Immature natural killer cell (primary cell): ENCODE measurements at places on chromosomes 7 and 10.

DNA sequence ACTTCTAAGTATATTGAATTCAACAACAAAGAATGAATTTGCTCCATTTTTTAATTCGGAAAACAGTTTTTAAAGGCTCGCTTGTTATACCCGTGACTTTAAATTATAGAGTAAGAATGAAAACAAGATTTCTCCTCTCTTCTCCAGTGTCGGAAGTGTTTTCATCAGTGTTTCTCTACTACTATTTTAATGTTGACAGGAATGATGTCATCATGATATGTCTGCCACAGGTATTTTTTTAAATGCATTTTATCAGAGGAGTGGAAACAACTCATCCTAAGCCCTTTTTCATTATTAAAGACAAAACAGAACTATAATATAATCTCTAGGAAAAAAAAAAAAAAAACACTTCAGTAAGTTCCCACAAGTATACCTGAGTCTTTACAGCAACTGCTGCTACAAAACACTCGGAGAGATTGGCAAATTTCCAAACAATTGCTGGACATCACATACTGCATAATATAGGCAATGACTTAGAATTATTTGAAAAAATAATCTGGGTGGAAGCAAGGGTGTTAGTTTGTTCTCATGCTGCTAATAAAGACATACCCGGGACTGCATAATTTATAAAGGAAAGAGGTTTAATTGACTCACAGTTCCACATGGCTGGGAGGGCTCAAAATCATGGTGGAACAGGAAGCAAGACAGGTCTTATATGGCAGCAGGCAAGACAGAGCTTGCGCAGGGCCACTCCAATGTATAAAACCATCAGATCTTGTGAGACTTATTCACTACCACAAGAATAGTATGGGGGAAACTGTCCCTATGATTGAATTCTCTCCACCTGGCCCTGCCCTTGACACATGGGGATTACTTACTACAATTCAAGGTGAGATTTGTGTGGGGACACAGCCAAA, 4.8 kb upstream of the RNF32 start:
- DNase-seq = no peak

GRCh38 chr10:34670081-34670480, 145.0 kb downstream of the PARD3 start:
- no peak for DNase-seq

DNA sequence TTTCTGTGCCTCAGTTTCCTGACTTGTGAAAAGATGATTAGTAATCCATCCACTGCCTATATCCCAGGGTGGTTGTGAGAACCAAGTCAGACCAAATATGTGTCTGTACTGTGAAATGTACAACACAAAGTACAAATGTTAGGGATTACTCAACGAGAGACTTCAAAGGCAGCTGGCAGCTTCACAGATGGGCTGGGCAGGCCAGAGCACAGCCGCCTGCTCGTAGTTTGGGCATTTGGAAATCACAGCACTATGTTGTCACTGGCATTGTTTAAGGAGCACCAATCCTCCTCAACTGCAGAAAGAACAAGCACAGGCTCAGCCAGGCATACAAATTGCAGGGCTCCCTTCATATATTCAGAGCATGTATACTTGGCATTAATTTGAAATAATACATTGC, 64.5 kb upstream of the C10orf90 start:
- DNase-seq = no peak

DNA sequence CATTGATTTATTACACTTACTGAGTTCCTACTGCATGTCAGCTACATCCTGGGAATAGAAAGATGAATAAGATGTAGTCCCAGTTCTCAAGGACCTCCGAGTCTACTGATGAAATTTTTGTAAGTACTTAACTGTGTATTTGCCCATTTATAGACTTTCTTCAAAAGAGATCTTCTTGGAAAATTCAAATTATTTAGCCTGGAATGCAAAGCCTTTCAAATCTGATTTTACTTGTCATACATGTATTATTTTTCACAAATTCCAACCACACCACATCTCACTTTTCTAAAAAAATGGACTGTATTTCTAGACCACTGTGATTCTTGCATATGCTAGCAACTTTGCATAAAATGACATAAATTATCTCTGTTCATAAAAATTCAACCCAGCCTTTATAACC, 581.3 kb downstream of the ATRNL1 start:
- no peak for DNase-seq

GRCh38 chr7:91299952-91300775, 35.9 kb downstream of the FZD1 start:
- DNase-seq = no peak

DNA sequence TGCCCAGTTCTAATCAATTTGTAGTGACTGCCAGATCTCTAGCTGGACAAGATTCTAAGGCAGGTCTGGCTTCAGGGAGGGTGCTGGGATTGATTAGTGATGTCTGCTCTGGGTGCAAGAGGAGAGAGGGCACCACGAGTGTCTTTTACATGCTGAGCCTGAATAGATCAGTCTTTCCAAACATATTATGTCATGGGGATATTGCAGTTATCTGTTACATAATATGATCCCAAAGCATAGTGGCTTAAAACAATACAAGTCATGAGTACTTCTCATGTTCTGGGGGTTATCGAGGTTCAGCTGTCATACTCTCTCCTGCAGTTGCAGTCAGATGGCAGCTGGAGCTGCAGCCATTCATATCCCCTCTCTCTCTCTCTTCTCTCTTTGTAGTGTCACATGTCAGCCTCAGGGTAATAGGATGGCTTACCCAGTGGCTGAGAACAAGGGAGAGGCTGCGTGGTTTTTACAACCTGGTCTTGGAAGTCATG, 26.0 kb downstream of the SLC29A3 start:
- DNase-seq = no peak

- no peak for DNase-seq
These were observed 17.1 kb upstream of the CPA1 start for GRCh38 chr7:130363026-130363847.

GRCh38 chr10:71605263-71605962, 114.2 kb downstream of the C10orf105 start:
- no peak for DNase-seq

GRCh38 chr10:70603449-70603801, 884 bp upstream of the PRF1 start:
- peak; percentile 97 for DNase-seq

DNA sequence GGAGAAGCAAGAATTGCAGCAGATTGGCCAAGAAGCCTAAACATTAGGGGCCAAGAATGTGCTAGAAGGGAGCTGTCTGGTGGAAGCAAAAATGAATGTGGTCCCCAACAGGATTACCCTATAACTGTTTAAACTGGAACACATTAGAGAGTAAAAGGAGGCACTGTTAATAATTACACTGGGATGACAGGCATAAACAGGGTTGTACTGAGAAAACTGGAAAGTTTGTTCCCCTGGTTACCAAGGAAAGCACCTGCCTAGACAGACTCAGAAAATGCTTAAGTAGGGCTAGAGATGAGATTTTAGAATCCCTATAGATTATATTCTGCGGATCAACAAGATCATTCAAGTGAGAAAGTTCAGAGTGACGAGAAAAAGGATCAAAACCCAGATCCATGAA, 100.8 kb downstream of the CTTNBP2 start:
- DNase-seq = no peak

DNA sequence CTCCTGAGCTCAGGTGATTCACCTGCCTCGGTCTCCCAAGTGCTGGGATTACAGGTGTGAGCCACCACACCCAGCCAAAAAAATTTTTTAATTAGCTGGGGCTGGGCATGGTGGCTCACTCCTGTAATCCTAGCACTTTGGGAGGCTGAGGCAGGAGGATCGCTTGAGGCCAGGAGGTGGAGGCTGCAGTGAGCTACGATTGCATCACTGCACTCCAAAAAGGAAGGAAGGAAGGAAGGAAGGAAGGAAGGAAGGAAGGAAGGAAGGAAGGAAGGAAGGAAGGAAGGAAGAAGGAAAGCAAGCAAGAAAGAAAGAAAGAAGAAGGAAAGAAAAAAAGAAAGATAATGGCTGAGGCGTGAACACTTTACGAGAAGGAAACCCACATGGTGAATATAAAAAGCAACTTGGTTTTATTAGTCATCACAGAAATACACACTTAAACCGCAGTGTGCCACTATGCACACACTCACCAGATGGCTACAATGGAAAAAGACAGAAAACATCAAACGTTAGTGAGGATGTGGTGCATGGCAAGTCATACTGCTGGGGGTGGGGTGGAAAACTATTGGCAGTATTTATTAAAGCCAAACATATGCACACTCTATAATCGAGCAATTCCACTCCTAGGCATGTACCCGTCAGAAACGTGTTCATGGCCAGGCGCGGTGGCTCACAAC, 4.4 kb upstream of the CCL26 start:
- DNase-seq = peak; percentile 69

- no peak for DNase-seq
These were observed 67.1 kb downstream of the MTURN start for GRCh38 chr7:30201921-30202320.

DNA sequence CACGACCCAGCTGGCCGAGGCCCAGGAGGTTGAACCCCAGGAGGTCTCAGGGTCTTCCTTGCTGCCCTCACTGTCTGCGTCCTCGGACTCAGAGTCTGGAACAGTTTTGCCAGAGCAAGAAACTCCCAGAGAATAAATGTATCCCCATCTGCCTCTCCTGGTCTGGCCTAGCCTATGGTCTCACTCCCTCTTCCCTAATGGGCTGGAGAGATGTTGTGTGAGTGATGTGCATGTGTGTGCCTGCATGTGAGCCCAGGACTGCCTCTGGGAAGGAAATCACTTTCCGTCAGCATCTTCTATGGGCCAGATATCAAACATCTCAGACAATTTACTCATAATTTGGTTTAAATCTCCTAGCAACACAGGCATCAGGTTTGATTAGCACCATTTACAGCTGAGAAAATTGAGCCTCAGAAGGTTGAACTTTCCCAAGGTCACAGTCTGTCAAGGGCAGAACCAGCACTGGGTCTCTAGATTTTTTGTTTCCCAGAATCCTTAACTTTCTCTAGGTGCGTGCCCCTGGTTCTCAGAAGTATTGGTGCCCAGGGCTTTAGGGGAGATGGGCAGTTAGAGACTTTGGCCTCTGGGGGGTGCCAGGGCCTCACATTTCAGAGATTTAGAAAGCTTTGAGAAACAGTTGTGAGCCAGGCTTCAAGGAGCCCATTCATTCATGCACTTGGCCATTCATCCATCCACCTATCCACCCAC, 4.9 kb downstream of the TMEM270 start:
- DNase-seq = no peak

DNA sequence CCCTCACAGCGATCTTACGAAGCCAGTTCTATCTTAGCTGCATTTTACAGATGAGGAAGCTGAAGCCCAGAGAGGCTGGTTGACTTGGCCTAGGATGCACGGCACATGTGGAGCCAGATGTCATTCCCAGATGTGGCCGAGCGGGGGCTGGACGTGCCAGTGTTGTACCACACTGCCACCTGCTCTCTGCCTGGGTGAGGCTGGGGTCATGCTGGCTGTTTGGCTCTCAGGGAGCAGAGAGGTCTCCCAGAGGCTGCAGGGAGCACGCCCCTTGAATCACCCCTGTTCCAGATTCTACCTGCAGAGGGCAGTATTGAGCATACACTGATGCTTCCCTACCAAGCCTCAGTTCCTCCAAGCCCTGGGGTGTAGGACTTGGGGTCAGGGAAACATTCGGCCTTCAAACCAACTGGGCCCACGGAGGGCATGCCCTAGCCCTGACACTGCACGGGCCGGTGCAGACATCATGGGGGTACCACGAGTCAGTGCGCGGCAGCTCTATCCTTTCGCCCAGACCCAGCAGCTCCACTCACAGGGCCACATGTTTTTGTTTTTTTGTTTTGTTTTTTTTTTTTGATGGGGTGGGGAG, 3.8 kb upstream of the GTF2IRD1 start:
- DNase-seq = peak; percentile 49

GRCh38 chr7:128767475-128768110, 8.0 kb downstream of the OPN1SW start:
- no peak for DNase-seq

GRCh38 chr10:102578782-102579181, 65.5 kb upstream of the TRIM8 start:
- DNase-seq = no peak

GRCh38 chr7:136971776-136972175, 103.3 kb downstream of the CHRM2 start:
- DNase-seq = no peak

DNA sequence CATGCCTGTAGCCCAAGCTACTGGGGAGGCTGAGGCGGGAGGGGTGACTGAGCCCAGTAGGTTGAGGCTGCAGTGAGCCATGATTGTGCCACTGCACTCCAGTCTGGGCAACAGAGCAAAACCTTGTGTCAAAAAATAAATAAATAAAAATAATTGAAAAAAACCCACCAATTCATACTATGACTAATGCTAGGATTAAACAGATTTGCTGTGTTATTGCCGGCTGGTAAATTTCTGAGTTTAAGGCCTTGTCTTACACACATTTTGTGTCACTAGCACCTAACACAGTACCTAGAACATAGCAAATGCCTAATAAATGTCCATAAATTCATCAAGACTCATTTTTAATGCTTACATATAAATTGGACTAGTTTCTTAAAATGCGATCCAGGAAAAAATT, 8.7 kb downstream of the ESYT2 start:
- DNase-seq = no peak

- DNase-seq = no peak
These were observed 21.6 kb downstream of the HIP1 start for GRCh38 chr7:75716992-75717626.

- DNase-seq = no peak
These were observed 16.9 kb downstream of the VENTX start for GRCh38 chr10:133254421-133255120.

DNA sequence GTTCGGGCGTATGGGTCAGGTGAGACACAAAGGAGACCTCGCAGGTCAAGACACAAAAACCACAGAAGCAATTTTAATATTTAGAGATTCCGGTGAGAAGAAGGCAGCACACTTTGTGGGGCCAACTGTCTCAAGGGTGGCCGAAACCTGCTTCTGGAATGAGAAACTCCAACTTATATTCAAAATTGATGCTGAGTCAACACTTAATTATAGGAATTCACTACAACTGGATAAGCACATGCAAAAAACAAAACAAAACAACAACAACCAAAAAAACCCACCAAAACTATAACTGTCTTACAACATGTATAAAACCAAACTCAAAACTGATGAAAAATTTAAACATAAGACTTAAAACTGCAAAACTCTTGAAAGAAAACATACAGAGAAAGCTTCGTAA, 593.3 kb downstream of the POM121L12 start:
- no peak for DNase-seq

DNA sequence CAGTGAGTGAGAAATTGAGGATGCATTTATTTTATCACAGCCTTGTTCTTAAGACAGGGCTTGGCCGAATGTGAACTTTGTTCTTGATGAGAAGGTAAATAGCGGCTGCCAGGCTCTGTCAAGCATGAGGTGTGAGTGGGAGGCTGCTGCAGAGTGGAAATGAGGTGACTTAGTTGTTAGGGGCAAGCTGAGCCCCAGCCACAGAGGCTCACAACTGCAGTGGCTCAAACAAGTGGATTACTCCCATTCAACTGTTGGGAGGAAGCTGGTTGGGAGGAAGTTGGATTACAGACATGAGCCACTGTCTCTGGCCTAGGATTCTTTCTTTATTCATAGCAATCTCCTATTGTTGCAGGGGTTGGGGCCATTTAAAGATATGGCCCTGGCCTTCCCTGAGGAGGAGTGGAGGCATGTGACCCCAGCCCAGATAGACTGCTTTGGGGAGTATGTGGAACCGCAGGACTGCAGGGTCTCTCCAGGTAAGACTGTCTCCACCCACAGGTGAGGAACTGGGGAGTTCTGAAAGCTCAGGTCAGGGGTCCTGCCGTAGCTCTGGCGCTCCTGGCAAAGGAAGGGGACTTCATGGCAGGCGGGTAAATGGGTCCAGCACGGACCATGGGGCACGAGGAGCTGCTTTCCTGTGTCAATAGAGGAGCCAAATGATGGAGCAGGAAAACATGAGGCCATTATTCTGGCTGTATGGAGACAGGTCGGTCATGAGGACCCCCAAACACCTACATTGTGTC, 7.1 kb downstream of the ZSCAN25 start:
- no peak for DNase-seq
